Small intestine (tissue), 16 donors: ENCODE measurements at places on chromosomes 2 and 18.

DNA sequence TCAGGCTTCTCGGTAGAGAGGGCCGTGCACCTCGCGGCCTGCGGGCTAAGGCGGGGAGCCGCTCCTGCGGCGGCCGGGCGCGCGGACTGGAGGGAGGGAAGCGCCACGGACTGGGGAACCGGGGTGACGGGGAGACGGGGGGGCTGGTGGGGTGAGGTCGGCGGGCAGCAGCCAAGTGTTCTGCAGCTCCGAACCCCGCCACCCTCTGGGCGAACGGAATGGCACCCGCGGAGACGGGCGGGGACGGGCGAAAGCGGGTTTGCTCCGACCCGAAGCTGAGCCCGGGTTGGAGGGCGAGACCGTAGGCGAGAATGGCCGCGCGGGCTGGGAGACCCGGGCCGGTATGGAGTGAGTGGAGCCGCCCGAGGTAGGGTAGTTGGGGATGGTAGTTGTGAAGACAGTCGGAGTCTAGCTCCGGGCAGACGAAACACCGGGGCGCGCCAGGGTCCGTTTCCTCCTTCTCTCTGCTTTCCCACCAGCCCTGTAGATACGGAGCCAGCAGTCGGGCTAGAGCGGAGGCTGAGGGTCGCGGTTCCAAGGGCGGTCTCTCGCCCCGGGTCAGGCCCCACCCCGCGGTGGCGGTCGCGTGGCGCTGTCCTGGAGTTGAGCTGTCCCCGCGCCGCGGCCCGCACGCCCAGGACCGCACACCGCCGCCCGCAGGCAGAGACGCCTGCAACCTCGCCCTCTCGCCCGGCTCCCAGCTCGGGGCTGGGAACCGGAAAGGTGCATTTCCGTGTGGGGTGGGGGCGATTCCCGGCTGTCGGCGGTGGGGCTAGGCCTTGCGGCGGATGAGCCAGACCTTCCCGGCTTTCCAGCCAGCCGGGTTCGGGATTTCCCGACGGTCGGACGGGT lies 160.3 kb upstream of the SIX2 start:
- DNase-seq, result no peak

GRCh38 chr2:143754742-143755141 lies 625.5 kb downstream of the ARHGAP15 start:
- no peak for DNase-seq

DNA sequence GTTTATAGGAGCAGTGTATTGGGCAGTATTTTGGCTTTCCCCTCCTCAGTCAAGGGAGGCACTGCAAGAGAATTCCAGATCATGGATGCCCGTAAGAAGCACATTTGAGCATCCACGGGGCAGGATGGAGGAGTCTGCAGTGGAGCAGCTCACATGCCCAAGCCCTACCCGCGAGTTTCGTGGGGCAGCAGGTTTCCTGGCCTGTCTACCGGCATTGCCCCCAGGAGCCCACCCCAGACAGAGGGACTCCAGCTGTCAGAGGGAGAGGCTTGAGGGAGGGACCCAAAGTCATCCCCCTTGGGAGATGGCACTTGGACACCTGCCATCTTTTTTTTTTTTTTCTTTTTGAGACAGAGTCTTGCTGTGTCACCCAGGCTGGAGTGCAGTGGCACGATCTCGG lies 31.3 kb downstream of the TMEM177 start:
- DNase-seq, result no peak

GRCh38 chr2:230872968-230873660 lies 8.4 kb downstream of the ITM2C start:
- peak; percentile 55 for DNase-seq

DNA sequence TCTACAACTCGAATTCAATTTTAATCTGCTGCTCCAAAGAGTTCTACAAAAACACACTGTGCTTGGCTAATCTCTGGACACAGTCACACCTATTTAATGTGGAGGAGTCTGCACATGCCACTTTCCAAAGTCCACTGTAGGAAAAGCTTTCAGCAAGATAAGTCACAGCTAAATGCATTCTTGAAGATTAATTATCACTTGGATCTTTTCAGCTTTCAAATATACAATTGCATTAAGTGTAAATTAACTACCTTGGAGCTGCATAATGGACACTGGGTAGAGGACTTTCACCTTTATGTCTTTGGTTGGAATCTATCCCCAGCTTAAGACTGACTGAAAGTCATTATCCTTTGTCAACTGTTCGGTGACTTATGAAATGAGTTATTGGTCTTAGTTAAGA lies 565.1 kb downstream of the PIK3C3 start:
- DNase-seq, result peak; percentile 77

- DNase-seq, result no peak
Measured at GRCh38 chr18:78183815-78184214, 795.8 kb upstream of the SALL3 start.

DNA sequence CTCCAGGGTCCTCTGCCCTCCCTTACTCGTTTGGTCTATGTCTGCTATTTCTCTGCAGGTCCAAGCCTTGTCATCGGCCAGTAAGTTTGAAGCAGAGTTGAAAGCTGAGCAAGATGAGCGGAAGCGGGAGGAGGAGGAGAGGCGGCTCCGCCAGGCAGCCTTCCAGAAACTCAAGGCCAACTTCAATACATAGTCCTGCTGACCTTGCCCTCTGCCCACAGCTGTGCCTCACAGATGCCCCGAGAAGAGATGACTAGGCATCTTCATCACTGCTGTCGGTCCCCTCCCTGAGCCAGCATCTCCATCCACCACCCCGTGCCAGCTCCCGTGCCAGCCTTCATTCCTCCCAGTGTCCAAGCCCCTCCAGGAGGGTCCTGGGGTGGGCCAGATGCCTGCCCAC lies 15.6 kb upstream of the GIGYF2 start:
- DNase-seq, result no peak

DNA sequence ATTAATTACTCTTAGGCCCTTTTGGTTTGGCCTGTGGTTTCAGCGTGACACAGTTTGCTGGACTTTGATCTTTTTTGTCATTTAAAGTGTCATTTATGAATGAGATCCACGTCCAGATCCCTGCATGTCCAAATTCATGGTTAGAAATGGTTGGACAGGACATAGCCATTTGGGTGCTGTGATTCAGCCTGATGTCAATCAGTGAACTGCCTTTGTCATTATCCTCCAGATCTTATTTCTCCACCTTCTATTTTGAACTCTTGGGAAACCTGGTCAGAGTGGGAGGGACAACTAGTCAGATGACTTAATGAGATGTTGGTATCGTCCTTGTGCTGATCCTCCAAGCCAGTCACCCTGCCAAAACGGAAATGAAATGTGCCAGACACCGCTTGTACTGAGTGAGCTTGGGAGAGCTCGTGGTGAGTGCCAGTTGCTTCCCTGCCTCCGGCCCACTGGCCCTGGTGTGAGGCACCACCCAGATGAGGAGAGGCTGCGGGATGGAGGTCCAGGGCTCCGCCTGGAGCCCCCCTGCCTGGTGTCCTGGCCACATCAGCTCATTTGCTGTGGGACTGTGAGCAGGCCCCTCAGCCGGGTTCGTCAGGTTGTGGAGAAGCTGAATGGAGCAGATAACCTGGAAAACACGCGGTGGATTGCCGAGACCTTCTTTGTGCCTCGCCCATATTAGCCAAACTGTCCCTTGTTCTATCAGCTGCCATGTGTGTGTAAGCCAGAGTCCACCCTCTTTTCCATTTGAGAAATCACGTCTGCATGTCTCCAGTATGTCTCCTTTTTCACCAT lies 70.1 kb downstream of the DGKD start:
- peak; percentile 73 for DNase-seq

- no peak for DNase-seq
Measured at GRCh38 chr2:164771897-164772296, 69.7 kb downstream of the COBLL1 start.

DNA sequence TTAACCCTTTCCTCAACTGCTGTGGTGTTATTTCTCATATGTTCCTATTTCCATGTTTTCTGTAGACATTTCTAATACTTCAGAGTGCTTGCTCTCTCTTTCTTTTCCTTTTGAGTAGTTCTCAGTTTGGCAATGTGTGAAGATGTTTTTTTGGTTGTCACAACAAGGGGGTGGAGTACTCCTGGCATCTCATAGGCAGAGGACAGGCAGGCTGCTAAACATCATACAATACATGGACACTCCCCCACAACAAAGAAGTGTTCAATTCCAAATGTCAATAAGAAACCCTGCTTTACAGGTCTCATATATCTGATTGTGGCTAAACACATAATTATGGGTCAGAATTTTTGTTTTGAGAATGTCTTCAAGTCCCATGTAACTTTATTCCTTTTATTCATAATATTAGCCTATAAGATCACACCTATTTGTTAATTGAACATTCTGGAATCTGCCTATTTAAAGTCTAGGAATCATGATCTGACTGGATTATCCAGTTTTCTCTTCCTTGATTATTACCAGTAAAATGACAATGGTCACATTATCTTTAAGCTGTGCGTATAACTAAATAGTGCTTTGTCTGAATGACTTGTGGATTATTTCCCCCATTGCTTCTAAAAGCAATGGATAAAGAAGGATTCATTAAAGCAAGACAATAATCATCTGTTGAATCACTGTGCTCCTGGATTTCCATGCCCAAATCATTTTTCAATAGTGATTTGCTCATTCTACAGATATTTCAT lies 46.8 kb upstream of the ITPRID2 start:
- DNase-seq, result no peak

DNA sequence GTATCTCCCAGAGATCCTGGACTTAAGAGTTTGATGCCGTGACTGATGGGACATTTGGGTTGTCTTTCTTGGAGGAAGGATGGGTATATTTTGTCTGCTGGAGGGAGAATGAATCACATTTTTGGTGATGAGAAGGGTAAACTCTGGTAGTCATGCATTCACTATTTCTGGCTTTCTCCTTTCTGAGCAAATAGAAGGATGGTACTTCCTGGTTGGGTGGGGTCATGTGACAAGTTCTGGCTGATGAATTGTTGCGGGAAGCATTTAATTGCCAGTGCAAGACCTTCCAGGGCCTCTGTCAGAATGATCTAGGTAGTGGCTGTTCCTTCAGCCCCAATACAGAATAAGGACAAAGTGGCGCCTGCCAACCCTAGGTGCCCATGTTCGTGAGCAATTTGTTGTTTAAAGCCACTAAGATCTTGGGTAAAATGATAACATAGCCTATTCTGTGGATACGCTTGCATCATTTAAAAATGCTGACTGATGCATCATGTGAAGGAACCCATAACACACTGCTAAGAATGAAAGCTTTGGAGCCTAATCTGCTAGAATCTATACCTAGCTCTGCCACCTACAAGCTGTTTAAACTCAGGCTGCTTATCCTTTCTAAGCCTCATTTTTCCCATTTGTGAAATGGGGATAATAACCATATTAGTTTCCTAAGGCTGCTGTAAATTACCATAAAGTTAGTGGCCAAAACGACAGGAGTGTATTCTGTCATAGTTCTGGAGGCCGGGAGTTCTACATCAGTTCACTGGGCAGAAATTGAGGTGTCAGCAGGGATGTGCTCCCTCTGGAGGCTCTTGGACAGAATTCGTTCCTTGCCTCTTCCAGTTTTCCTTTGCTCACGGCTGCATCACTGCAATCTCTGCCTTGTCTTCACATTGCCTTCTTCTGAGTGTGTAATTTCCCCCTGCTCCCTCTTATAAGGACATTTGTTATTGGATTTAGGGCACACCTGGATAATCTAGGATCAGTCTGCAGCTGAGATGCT lies 281.3 kb downstream of the AGPS start:
- no peak for DNase-seq

DNA sequence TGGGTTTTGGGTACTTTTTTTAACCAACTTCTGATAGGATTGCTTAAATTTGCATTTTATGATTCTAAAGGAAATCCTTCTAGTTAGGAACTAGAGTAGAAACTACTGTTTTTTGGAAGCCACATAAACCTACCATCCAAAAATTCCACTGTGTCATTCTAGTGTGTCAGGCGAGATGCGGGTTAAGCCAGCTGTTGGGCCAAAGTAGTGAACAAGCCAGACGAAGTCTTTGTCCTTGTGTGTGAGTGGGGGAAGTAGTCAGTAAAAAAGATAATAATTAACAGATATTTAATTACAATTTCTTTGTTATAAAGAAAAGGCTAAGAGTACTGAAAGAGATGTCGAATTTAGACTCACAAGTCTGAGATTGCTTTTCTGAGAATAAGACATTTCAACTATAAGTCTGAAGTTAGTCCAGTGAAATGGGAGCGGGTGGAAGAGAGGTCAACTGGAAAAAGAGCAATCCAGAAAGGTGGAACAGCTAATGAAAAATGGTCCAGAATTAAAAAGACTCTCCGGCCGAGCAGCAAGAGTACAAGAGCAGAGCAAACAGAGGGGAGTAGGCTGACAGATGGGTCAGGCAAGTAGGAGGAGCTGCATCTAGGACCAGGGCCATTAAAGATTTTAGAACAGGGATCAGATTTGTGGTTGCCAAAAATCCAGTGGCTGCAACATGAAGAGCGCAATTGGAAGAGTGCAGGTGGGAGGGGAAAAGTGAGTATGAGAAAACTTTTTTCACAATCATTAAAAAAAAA lies 1.5 kb downstream of the EPB41L5 start:
- peak; percentile 36 for DNase-seq

DNA sequence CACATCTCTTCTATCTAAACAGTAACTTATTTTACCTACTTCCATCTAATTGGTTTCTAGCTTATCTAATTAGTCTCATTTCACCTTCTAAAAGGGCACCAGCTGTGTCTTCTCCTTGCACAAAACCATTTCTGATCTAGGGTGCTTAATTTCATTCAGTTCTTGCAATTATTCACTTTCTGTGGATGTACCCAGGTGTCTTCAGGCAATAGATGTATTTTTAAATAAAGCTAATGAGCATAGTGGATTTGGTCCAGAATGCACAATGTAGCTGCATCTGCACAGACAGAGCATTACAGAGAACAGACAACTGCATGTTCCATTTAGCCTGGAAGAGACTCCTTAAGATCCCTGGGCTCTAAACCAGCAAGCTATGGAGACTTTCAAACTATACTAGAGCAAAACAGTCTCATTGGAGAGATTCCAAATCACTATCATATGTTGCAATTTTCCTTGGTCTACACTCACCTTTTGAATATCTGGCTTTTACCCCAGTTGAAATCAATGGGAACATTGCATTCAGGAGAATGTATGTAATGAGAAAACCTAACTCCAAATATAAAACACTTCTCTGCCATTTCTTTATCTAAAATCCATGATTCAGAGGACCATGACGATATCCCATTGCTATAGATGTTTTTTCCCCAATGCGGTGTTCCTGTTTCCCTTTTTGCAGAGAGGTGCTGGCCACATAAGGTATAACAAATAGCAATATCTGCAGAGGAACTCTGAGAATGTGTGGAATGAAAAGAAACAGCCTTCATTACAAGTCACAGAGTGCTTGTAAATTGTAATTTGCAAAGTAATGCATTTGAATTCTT lies 3.5 kb upstream of the RFX8 start:
- DNase-seq, result no peak

GRCh38 chr2:181036848-181037603 lies 56.6 kb downstream of the UBE2E3 start:
- DNase-seq, result no peak
